ENCODE measurements at places on chromosomes 6 and 20.

- no peak for DNase-seq
Measured at GRCh38 chr6:82882363-82883023, 183.1 kb downstream of the UBE3D start.

- peak; percentile 14 for DNase-seq
Measured at GRCh38 chr20:41643504-41643938, 25.3 kb upstream of the CHD6 start.

GRCh38 chr6:85418059-85418458 lies 31.8 kb upstream of the NT5E start:
- DNase-seq = no peak

DNA sequence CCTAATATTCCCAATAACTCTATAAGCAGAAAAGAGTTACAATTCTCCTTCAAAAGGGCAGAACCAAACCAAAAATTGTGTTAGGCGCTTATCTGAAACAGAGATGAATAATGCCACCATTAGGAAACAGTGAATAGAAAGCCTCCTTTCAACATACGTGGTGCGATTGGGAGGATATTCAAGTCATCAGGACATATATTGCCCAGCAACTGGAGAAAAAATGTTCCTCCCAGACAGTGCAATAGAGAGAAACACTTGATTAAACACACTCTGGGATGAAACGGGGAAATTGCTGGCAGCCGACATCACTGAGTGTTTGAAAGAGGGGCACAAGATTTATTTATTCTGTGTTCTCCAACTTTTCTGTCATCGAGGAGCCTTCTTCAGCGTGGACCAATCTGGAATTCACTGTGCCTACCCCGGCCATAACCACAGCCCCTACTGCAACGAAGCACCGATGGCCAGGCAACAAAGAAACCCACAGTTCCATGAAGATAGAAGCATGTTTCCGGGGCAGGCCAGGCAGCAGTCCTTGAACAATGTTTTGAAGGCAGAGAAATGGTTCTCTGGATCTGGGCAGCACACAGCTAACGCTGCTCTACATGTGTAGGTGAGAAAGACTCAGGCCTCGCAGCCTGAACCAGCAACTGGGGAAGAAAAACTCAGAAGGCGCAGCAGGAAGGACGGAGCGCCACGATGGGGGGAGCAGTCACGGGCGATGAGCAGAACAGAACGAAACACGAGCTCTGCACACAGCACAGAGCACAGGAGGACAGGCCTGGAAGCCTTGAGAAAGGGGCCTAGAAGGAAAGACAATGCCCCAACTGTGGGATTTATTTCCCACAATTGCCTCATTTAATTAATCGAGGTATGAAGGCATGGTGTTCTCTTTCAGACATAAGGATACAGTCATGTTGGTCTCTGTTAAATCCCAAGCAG lies 234.2 kb upstream of the FOXQ1 start:
- DNase-seq = no peak

GRCh38 chr6:115485400-115485799 lies 575.3 kb downstream of the FRK start:
- DNase-seq = no peak

DNA sequence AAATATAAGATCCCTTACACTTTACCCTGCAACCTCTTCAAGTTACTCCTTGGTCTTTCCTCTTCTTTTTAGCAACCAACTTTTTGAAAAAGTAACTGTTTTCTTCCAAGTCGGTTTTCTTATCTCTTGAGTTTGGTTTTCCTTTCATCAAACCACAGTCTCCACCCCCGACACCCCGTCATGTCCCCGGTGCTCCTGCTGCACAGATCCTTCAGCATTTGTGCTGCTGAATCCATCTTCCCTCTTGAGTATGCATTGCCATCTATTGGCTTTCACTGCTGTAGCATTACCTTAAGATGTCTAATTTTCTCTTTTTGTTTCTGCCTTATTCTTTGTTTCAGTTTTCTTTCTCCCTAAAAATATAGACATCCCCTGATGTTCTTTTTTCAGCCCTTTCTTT lies 11.9 kb upstream of the TNFRSF21 start:
- DNase-seq = no peak

- DNase-seq = peak; percentile 80
Measured at GRCh38 chr6:165439928-165440554, 130.6 kb upstream of the C6orf118 start.

DNA sequence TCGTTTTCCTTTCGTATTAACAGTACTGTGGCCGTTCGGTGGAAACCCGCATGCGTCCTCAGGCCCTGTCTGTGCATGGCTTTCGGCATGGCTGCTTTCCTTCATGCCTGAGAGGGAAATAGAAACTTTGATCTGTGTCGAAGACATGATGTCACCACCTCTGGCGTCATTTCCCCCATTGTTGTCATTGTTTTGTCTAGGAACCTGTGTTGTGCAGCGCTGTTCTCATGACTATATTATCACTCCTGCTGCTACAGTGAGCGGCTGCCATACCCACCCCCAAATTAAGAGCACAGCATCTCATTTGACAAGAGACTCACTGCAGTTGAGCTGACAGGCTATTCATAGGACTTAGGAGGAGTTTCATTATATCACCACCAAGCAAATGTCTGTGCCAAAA lies 172.3 kb downstream of the TMEM242 start:
- DNase-seq = no peak

DNA sequence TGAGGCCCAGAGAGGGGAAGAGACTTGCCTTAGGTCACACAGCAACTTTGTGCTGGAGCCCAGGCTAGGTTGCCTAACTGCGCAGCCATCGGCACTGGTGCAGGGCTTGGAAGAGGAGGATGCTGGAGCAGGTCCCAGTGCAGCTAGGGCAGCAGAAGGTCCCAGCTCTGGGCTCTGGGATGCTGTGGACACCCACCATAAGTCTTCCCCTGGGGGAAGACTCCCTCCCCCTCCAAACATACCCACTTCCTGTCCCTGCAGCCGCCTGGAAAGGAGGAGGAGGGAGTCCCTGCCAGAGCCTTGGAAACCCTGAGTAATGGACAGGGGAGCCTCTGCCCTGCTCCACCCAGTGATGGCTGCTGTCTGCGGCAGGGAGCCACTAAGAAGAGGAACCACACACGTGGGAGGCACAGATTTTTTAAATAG lies 93.6 kb downstream of the NCR2 start:
- peak; percentile 51 for DNase-seq

DNA sequence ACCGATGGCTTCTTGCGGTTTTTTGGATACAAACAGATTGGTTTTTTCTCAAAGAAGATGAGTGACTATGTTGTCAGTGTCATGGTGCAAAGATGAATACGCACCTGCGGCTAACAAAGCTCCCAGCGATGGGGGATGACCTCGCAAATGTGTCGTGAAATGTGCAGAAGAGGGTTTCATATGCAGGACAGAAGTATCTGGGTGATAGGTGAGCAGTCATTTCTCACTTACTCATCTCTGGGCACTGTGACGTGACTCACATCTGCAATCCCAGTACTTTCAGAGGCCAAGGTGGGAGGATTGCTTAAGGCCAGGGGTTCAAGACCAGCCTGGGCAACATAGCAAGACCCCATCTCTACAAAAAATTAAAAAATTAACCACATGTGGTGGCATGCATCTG lies 216.3 kb downstream of the ERMARD start:
- DNase-seq = no peak

- peak; percentile 61 for DNase-seq
Measured at GRCh38 chr6:138278326-138278725, 60.0 kb upstream of the PBOV1 start.

- DNase-seq = no peak
Measured at GRCh38 chr20:52269321-52269720, 77.7 kb upstream of the ZFP64 start.
